ENCODE measurements at places on chromosomes 2 and 18. TPM values are rescaled to one million over a fixed set of nuclear protein-coding genes. Genes with fewer than 3 reads are reported as not detected.

- DNase-seq = no peak
- H3K4me3 ChIP-seq = no peak overlapping the region
- H3K27me3 ChIP-seq = no peaks in the 10 kb centered on the region
Measured at GRCh38 chr2:115386465-115386864, 944.0 kb downstream of the DPP10 start.

GRCh38 chr2:145110668-145111356 lies 590.9 kb upstream of the ZEB2 start:
- H3K36me3 ChIP-seq = no peaks in the 10 kb centered on the region
- no peak for DNase-seq
- H3K27ac ChIP-seq = no peak overlapping the region
- H3K27me3 ChIP-seq = no peaks in the 10 kb centered on the region
- H3K4me1 ChIP-seq = no peaks in the 10 kb centered on the region

DNA sequence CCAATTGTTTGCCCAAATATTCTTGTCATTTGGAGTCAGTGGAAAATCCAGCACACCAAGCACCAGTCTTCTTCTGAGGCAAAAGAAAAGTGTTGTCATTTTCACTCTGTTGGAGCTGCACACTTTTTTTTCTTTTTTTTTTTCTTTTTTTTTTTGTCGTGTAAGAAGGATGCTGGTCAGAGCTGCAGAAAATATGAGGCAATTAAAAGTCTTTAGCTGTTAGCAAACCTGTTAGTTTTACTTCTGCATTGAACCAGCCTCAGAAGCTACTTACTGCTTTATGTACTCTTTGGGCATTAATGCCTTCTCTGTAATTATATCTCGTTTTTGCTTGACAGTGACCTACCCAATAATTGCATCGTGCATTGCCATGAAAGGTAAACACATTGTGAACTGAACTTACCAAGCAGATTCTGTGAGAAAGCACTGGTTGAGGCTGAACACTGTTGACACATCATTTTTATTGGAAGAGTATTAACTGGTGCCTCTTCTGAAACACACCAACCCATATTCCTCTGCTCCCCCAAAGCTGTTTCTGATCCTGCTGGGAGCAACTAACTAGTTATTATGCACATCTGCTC lies 165.4 kb downstream of the CAPN13 start:
- no peak overlapping the region for H3K4me3 ChIP-seq
- no peaks in the 10 kb centered on the region for H3K27me3 ChIP-seq
- H3K36me3 ChIP-seq = 0 out of 2 replicates have a peak, but pooled peaks cover 3% of the 10 kb centered on the region
- H3K4me1 ChIP-seq = no peaks in the 10 kb centered on the region
- H3K27ac ChIP-seq = no peak overlapping the region

- no peaks in the 10 kb centered on the region for H3K36me3 ChIP-seq
- no peak overlapping the region for H3K27ac ChIP-seq
- no peak overlapping the region for H3K4me3 ChIP-seq
- no peaks in the 10 kb centered on the region for H3K4me1 ChIP-seq
- DNase-seq = no peak
Measured at GRCh38 chr2:128522829-128523228, 204.2 kb upstream of the HS6ST1 start.

DNA sequence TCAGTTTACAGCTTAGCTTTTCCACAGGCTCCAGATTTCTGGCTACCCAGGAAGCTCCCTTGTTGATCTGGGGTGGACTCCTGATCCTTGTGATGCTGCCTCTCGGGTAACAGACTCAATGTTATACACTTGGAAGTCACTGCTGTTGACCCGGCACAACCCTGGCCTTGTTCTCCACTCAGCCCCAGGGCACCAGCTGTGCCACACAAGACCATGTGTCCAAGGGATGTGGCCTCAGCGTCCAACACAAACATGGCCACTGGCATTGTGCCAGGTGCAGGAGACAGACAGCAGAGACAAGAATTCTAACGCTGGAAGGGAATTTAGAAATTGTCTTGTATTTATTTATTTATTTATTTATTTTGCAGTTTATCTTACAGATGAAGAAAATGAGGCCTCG lies 39.0 kb upstream of the PPP4R1 start:
- H3K36me3 ChIP-seq = no peaks in the 10 kb centered on the region
- peaks cover 4% of the 10 kb centered on the region for H3K4me1 ChIP-seq
- H3K4me3 ChIP-seq = no peak overlapping the region
- H3K27me3 ChIP-seq = no peaks in the 10 kb centered on the region
- H3K27ac ChIP-seq = no peak overlapping the region
- DNase-seq = no peak

- H3K27ac ChIP-seq = no peak overlapping the region
- no peak overlapping the region for H3K4me3 ChIP-seq
- peaks cover 1% of the 10 kb centered on the region for H3K4me1 ChIP-seq
- H3K36me3 ChIP-seq = no peaks in the 10 kb centered on the region
- H3K27me3 ChIP-seq = no peaks in the 10 kb centered on the region
Measured at GRCh38 chr2:85735691-85736090, 18.1 kb upstream of the ATOH8 start.

DNA sequence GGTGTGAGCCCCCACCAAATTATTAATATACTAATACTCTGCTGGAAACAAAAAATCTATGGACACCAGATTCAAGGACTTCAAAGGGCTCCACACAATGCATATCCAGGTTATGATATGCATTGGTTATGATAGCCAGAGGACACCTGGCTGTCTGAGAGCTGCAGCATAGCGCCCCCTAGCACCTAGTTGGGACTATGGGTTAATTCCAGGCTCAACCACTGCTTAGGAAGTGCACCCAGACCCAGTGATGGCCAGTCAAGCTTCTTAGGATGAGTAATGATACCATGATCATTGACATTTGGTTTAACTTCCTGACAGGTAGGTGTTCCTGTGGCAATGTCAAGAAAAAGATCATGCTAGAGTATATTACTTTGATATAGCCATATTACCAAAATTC lies 3.8 kb upstream of the FRZB start:
- H3K4me1 ChIP-seq = no peaks in the 10 kb centered on the region
- H3K4me3 ChIP-seq = no peak overlapping the region
- peak; percentile 16 for DNase-seq

The UGT1A3 gene
- total RNA-seq = not detected

GRCh38 chr2:220445429-220446105 lies 818.1 kb downstream of the SLC4A3 start:
- no peaks in the 10 kb centered on the region for H3K27me3 ChIP-seq
- no peak for DNase-seq
- H3K27ac ChIP-seq = no peak overlapping the region
- no peaks in the 10 kb centered on the region for H3K36me3 ChIP-seq

The KCNS3 gene
- total RNA-seq = 5.2 TPM

DNA sequence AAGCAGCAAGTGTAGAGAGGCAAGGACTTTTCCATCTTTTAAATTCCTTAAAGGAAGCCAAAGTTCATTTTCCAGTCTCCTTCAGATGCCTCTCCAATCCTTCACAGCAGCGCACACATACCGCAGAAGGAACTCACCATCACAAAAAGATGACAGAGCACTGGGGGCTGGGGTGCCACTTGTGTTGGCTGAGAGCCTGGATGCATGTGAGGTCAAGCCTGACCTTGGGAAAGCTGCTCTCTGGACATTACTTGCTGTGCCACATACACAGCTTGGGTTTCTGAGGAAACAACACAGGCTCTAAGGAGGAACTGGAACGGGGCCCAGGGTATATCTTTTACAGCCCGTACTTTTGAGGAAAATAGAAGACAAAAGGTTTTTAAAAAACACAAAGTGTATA lies 364.3 kb upstream of the MEX3C start:
- H3K4me3 ChIP-seq = no peak overlapping the region
- no peaks in the 10 kb centered on the region for H3K36me3 ChIP-seq
- no peak for DNase-seq
- H3K27ac ChIP-seq = no peak overlapping the region
- 0 out of 2 replicates have a peak, but pooled peaks cover 3% of the 10 kb centered on the region for H3K27me3 ChIP-seq
- no peaks in the 10 kb centered on the region for H3K4me1 ChIP-seq

The CLEC4F gene
- total RNA-seq = not detected
